Body of pancreas (tissue), 4 donors: ENCODE measurements at places on chromosomes 11 and 22. TPM values are rescaled to one million over a fixed set of nuclear protein-coding genes. Genes with fewer than 3 reads are reported as not detected.

GRCh38 chr11:117423046-117423575 is 95.5 kb downstream of the CEP164 start:
- DNase-seq = no peak

DNA sequence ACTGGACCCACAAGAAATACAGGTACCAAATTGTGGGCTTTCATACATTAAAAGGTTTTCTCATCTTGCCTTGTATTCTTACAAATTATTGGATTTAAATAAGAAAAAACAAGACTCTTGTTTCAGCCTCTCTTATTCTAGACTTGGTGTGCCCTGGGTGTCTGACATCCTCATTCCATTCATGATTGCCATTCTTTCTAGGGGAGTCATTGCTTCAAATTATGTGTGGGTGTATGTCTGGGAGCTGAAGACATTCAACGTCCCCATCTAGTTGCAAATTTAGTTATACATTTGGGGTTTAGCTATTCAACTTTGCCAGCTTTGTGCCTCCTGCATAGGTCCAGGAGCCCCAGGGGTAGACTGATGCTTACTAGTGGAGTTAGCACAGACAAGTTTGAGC is 18.1 kb downstream of the MAML2 start:
- DNase-seq = no peak

DNA sequence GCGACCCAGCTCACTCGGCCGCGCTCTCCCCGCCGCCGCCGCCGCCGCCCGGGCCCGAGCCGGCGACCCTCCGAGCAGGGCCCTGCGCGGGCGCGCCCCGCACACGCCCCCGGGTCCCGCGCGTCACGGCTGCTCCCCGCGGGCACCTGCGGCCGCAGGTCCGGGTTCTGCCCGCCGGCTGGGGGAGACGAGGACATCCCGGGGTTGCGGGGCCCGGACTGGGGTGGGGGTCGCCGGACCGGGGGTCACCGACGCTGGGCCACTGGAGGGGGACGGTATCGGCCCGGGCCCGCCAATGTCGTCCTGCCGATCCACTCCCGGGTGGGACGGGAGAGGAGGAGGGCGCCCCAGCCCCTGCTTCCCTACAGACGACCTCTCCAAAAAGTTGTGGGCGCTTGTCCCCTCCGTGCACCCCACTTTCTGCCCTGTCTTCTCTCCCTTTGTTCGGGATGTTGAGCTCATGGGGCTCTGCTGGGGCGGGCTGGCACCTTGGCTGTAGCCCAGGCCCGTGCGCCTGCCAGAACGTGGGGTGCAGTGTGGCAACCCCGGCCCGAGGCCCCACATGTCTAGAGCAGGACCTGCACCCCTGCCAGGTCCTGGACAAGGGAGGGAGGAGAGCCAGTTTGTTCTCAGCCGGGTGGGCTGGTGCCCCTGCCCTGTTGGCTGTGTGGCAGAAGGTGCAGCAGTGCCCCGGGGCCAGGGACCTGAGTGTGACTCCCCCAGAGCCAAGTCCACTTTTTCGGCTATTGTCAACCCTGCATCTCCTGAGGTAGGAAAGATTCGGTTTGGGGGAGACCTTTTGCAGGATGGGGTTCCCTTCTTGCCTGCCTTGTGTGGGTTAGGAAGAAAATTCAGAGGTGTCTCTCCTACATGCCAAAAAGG is 40.2 kb upstream of the CELSR1 start:
- DNase-seq = no peak

- DNase-seq = no peak
Measured at GRCh38 chr22:25655371-25655935, 86.5 kb upstream of the MYO18B start.

- DNase-seq = no peak
Measured at GRCh38 chr11:468493-468892, 18.4 kb downstream of the PTDSS2 start.

DNA sequence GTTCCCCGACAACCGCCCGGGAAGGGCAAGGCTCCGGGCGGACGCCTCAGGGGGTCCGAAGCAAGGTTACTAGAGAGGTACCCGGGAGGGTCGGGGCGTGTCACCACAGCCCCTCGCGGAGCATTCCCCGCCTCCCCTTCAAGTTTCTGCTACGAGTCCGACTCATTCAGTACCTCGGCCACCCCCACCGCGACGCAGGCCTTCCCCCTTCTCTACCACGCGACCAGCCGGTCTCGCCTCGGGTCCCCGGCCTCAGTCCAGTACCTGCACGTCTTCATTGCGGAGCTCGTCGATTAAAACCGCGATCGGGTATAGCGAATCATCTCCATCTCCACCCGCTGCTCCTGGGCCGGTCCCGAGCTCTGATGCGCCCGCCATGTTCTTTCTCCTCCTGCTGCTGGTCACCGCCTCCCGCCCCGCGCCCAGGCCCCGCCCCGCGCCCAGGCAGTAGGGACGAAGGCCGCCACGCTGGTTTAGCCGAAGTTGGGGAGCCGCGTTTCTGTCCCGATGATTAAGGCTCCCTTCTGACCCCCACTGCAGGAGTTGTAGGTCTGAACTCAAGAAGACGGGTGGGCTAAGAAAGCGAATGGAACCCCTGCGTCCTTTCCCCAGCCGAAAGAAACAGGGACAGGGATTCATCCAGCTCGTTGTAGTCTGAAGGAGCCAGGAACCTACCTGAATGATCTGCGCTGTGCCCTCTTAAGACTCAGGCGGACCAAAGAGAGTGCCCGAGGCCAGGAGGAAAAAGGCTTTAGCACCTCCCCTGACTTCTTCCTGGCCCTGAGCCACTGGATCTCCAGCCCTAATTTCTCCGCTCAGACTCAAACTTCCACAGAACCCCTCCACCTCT is at the start of gene PPP2R1B:
Gene PPP2R1B, minus strand, starts transcription at position 406 of the 850 bp plus-strand sequence. Its CDS starts 28 bp downstream, at position 378.
- peak; percentile 80 for DNase-seq

DNA sequence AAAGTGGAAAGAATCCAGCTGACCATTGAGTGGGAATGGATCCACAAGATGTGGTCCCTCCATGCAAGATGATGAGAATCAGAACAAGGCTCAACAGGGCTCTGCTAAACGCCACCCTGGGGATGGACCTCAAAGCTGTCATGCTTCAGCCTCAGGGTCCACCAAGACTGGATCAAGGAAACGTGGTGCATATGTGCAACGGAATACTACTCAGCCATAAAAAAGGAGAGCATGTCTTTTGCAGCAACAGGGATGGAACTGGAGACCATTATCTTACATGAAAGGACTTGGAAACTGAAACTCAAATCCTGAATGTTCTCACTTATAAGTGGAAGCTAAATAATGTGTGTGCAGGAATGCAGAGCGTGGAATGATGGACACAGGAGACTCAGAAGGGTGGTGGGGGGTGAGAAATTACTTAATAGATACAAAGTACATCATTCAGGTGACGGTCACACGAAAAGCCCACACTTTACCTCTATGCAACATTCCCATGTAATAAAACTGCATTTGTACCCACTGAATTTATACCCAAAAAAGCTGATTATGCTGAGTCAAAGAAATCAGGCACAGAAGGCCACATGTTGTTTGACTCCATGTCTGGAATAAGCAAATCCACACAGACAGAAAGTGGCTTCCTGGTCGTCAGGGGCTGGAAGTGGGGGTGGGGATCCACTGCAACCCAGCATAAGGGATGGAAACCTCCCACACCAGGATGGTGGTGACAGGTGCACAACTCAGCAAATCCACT is 116.1 kb downstream of the SHANK2 start:
- DNase-seq = no peak

DNA sequence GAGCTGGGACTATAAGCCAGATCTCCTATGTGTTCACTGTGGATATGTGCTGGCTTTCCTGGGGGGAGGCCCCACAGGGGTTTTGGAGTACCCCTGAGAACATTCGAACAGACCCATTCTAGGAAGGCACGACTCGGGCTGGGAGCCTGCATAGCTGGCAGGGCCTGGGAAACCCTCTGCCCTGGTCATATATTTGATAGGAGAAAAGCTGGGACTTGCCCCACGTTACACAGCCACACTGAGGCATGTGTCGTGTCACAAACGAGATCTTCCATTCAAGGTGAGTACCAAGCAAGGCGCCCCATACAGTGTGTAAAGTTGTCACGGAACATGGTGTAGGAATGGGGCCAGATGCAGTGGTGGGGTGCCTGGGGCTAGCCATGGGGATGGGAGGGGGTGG is 11.2 kb downstream of the MYO7A start:
- no peak for DNase-seq

DNA sequence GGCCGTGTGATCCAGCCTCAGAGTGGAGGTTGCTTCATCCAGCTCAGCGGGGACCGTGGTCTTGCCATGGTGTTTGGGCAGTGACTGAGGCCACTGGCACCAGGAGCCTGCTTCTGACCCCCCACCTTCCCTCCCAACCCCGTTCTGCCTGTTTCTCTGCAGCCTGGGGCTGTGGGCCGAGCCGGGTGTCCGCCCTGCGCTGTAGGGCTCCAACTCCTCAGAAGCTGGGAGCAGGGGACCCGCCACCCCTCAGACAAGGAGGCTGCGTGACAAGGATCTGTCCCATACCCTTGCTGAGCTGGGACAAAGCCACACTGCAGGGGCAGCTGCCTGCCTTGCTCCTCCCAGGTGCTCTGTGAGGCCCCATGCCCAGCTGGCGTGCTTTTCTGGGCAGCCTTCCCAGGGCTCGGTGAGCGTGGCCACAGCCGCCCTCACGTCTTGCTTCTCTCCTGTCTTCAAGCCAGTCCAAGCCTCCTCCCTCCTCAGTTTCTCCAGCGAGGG is 11.7 kb upstream of the ARFGAP3 start:
- DNase-seq = peak; percentile 88

DNA sequence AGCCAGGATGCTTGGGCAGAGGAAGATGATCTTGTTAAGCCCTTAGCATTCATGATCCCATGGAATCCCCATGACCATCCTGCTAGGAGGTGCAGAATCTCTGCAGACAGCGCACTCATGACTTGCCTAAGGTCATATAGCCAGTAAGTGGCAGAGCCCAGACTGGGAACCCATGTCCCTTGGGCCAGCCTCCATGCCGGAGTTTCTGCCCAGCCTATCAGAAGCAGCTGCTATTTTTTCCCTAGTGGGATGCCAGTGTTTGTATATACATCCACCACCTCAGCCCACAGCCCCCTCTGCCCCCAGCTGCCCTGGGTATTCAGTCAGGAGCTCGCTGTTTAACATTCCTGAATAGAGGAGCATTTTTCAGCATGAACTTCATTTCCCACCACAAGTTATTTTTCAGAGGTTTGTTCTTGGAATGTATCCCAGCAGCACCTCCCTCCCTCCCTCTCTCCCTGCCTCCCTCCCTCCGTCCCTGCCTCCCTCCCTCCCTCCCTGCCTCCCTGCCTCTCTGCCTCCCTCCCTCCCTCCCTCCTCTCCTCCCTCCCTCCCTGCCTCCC is 34.4 kb upstream of the SUSD2 start:
- DNase-seq = peak; percentile 58

- no peak for DNase-seq
Measured at GRCh38 chr11:30698425-30698824, 112.3 kb upstream of the MPPED2 start.

- peak; percentile 62 for DNase-seq
Measured at GRCh38 chr11:93537767-93538261, 5.4 kb downstream of the SMCO4 start.

DNA sequence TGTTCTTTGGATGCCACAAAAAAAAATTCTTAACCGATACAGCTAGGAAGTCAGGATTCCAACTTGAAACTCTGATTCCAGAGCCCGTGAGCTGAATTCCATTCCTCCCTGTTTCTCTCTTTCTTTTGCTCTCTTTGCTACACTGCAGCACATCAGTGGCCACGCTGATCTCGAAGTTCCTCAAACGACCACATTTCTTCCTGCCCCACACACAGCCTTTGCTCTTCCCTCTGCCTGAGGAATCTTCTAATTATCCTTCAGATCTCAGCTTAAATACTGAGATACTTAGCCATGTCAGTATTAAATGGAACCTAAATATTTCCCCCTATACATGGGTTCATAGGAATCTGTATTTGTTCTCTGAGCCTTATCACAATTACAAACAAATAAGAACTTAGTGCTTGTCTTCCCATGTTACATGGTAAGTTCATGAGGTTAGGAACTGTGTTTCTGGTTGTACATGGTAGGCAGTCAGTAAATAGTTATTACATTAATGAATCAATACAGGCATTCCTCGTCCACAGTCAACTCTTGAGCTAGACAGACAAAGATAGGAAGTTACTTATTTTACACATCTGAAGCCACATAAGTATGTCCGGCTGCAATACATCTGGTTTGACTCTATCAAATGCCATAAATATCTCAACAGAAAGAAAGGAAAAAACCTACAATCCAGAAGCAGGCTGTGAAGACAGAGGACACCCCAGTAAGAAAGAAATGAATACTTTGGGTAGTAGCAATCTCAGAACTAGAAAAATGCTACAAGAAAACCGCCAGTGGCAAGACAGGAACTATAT is 86.6 kb downstream of the MAML2 start:
- no peak for DNase-seq

The SLC35F2 gene
- total RNA-seq = 0.33 TPM

The RFPL1 gene
- not detected for total RNA-seq

The ALDH3B1 gene
- 18.4 TPM for total RNA-seq
